ENCODE measurements at places on chromosomes 7 and 10. TPM values are rescaled to one million over a fixed set of nuclear protein-coding genes. Genes with fewer than 3 reads are reported as not detected.

DNA sequence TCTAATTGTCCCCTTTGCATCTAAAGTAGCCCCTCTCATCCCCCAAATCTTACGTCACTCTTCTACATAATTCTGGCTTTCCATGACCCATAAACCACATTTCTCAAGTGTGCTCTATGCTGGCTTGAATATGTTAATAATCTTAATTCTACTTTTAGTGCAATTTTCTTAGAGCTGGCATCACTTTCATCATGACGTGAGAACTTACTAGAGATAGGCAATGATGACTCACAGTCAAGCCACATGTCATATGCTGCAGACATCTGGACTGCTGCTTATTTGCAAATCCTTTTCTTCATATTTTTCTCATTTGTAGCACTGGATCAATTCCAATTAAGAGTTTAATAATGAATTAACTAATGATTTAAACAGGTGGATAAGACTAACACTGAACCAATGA lies 260.7 kb upstream of the PRKCQ start:
- no peaks in the 10 kb centered on the region for H3K27me3 ChIP-seq
- H3K36me3 ChIP-seq, result no peaks in the 10 kb centered on the region
- no peaks in the 10 kb centered on the region for H3K4me1 ChIP-seq
- no peak overlapping the region for H3K4me3 ChIP-seq
- no peak overlapping the region for H3K27ac ChIP-seq

DNA sequence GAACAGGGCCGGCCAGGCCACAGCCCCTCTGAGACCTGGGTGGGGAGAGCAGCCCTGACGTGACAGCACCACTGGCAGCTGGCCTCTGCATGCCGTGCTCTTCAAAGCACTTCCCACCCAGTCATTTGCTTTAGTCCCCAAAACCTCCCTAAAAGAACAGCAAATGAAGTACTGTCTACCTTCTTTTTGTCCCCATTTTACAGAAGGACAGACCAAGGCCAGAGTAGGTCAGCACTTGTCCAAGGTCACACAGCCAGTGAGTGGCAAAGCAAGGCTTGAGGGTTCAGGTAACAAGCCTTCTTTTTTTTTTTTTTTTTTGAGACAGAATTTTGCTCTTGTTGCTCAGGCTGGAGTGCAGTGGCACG lies 15.1 kb downstream of the ATP6V1F start:
- H3K27me3 ChIP-seq, result no peaks in the 10 kb centered on the region
- H3K4me3 ChIP-seq, result no peak overlapping the region
- H3K27ac ChIP-seq, result no peak overlapping the region
- H3K4me1 ChIP-seq, result no peaks in the 10 kb centered on the region

- H3K27me3 ChIP-seq, result no peaks in the 10 kb centered on the region
- no peak for DNase-seq
- H3K27ac ChIP-seq, result no peak overlapping the region
- H3K4me1 ChIP-seq, result no peaks in the 10 kb centered on the region
- no peak overlapping the region for H3K4me3 ChIP-seq
These were observed 646.9 kb downstream of the SORCS3 start for GRCh38 chr10:105288026-105288425.

DNA sequence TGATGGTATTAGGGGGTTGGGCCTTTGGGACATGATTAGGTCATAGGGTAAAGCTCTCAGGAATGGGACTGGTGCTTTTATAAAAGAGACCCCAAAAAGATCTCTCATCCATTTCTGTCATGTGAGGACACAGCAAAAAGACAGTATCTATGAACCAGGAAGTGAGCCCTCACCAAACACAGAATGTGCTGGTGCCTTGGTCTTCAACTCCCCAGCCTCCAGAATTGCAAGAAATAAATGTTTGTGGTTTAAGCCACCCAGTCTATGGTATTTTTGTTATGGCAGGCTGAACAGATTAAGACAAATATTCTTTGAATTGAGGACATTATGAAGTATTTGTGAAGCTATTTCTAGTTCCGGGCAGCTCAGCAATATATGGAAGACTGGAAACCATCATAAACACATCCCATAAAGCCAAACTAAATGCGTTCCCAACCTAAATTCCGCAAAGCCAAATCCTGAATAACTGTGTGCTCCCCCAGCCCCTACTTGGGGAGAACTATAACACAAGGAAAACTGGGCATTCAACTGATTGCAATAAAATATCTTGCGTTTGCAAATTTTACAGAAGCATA lies 153.7 kb downstream of the GALNT17 start:
- H3K36me3 ChIP-seq, result no peaks in the 10 kb centered on the region
- H3K4me3 ChIP-seq, result no peak overlapping the region
- no peak overlapping the region for H3K27ac ChIP-seq
- no peaks in the 10 kb centered on the region for H3K27me3 ChIP-seq

DNA sequence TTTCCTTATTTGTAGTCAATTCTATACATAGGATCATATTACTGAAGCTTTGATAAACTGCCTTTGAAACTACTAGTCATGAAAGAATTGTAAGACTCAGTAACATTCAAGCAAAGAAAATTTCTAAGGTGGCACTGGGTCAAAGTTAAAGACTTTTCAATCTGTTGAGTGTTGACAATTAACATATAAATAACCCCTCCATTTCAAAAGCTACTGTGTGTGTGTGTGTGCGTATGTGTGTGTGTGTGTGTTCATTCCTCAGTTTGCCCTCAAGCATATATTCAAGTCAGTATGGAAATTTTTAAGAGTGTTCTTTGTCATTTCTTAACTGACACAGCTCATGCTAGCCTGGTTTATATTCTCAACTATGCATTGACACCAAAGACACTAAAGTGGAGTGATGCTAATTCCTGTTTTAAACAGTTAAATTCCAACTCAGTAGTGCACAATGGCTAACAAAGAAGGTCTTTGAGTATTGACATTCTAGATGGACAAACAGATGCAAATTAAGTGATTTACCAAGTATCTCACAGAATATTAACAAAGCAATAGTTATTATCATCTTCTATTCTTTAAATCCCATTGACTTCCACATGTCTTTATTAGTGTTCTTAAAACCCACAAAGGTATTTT lies 314.8 kb upstream of the GRM3 start:
- H3K4me1 ChIP-seq, result no peaks in the 10 kb centered on the region
- H3K27ac ChIP-seq, result no peak overlapping the region
- no peaks in the 10 kb centered on the region for H3K27me3 ChIP-seq

The PRTFDC1 gene
- total RNA-seq, result not detected

DNA sequence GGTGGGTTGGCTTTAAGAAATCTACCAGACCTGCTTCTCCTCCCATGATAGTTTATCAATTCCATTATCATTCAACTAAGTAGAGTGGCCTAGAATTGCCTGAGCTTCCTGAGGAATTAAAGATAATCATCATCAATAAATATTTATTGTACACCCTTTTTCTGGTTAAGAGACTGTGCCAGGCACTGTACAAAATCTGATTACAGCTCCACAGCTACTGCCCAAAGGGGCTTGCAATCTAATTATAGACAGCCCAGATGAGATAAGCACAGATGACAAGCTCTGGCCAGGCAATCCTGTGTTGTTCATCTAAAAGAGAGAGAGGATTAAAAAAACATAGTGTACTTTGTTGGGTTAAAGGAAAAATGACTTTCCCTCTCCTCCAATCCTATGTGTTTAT lies 586.4 kb downstream of the GATA3 start:
- no peak overlapping the region for H3K4me3 ChIP-seq
- no peak overlapping the region for H3K27ac ChIP-seq
- DNase-seq, result no peak
- H3K27me3 ChIP-seq, result no peaks in the 10 kb centered on the region
- no peaks in the 10 kb centered on the region for H3K36me3 ChIP-seq

DNA sequence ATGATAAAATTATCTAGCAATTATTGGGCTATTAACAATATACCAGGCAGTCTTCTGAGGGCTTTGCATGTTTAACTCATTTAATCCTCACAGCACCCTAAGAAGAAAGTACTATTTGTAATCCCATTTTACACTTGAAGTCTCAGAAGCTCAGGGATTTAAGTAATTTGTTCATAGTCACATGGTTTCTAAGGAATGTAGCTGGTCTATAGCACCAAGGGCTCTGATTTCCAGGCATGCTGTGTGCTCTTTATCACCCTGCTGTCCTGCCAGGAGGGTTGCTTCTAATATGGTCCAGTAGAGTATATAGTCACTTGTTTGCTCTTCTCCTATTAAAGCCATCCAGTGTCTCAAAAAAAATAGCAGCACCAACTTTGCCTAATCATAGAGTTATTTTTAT lies 417.2 kb downstream of the PLXDC2 start:
- no peak overlapping the region for H3K4me3 ChIP-seq
- no peak overlapping the region for H3K27ac ChIP-seq
- no peaks in the 10 kb centered on the region for H3K36me3 ChIP-seq
- H3K4me1 ChIP-seq, result no peaks in the 10 kb centered on the region
